ENCODE measurements at places on chromosomes 4 and X.

DNA sequence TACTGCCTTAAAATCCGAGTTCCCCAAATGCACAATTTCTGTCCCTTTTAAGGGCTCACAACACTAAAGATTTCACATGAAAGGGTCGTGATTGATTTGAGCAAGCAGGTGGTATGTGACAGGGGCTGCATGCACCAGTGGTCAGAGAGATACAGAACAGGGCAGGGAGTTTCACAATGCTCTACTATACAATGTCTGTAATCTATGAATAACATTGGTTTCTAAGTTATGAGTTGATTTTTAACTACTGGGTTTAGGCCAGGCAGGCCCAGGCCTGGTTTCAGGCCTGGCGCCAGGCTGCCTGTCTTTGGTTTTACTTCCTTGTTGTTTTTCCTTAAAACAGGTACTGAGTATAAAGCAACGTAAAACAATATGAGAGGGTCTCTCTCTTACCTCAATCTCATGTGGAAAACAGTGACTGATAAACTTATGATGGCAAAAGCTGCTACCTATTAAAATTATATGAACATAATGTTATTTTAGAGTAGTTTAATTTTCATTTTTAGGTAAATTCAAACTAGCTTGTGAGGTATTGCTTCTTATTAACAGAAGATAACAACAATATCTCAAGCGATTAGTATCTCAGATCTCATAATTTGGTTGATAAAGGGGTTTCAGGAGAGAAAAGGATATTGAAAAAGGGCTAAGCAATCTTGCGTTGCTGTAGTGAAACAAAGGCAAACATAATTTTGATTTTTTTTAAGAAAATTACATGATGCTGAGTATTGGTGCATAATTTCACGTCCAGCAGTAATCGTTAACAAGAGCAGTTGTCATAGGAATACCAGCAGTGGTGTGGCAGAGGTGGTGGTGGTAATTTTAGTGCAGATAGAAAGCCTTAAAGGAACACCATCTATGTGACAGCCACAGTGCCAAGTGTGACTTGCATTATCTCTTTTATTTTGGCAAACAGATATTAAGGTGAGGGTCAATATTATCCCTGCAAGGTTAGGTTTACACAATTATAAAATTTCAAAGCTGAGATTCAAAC lies 944.4 kb upstream of the GRID2 start:
- no peak for DNase-seq

DNA sequence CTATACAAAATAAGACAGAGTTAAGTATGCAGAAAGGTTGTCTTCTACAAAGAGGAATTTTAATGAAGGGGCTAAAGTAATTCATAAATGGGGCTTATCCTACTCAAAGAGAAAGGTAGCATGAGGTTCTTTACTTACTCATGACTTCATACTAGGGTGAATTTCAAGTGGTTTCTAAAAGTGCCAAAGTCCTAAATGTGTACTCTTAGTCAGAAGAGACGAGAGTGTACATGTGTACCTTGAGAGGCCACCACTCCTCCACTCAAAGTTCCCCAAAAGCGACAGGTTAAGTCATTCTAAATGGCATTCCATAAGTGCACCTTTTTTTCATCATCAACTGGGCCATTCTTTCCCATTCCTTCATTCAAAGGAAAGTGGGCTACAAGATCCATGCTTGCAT lies 21.9 kb downstream of the EDA2R start:
- no peak for DNase-seq

GRCh38 chr4:128517739-128518510 lies 230.3 kb upstream of the PGRMC2 start:
- no peak for DNase-seq

GRCh38 chr4:154467886-154468285 lies 23.7 kb downstream of the DCHS2 start:
- DNase-seq: no peak

DNA sequence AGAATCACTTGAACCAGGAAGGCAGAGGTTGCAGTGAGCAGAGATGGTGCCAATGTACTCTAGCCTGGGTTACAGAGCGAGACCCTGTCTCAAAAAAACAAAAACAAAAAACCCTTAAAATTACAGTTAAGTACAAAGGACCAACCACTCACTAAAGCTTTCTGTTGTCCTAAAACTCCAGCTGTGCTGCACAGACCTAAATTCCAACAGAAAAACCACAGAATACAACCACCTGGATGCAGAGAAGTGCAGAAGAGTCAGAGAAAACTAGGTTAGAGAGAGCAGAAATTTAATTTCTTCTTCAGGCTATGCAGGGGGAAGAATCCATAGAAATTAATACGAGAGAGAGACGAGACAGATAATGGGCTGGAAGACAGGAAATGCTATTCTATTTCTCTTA lies 376.8 kb upstream of the CXorf51A start:
- DNase-seq: no peak

DNA sequence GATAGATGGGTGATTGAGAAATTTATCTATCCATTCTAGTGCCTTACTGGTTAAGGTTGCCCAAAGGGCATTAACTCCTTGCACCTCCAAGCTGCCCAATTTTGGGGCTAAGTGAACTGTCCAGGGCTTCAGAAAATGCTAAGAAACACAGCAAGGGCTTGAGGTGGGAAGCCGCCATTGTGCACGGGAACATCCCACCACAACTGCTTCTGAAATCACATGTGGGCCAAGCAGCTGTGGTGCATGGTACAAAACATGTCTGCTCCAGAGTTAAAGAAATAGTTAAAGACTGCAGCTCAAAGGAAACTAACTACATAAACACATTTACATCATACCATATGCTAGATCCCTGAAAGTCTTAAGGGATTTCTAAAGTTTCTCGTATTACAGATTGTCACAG lies 144.3 kb upstream of the NDST3 start:
- no peak for DNase-seq

DNA sequence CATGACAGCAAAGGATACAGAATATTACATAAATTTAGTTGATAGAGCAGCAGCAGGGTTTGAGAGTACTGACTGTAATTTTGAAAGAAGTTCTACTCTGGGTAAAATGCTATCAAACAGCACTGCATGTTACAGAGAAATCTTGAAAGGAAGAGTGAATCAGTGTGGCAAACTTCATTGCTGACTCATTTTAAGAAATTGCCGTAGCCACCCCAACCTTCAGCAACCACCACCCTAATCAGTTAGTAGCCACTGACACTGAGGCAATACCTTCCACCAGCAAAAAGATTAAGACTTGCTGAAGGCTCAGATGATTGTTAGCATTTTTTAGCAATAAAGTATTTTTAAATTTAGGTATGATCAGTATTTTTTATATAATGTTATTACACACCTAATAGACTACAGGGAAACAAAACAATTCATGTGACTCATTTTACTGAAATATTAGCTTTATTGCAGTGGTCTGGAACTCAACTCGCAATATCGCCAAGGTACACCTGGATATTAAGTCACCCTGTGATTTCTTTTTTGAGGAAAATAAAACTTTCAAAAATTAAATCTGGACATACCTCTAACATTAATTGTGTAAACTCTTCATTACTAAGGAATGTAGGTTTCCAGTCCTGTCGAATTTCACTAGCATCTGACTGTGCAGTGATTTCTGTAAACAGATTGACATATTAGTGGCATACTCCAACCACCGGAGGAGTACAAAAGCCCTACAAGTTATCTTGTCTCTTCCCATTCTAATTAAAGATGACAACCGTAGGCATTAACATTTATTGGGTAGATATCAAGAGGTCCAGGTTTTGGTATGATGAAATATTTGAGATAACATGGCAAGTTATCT lies 71.1 kb downstream of the CLOCK start:
- DNase-seq: no peak

DNA sequence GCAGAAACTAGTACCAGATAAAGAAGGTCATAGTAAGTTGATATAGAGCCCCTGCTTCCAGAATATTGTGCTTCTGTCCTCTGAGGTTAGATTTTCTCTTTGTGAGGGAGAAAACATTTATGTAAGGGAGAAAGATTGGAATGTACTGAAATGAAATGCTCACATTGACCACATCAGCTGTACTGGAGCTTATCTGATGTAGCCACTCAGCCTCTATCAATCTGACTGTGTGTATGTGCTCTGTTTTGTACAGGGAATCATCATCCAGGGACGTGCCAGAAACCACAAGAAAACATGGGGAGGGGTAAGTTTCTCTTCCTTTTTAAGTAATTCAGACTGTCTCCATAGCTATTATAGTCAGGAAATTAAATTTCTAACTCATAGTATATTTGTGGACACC lies 56.8 kb downstream of the PRRG1 start:
- no peak for DNase-seq

GRCh38 chrX:129688097-129688496 lies 33.3 kb upstream of the APLN start:
- no peak for DNase-seq

DNA sequence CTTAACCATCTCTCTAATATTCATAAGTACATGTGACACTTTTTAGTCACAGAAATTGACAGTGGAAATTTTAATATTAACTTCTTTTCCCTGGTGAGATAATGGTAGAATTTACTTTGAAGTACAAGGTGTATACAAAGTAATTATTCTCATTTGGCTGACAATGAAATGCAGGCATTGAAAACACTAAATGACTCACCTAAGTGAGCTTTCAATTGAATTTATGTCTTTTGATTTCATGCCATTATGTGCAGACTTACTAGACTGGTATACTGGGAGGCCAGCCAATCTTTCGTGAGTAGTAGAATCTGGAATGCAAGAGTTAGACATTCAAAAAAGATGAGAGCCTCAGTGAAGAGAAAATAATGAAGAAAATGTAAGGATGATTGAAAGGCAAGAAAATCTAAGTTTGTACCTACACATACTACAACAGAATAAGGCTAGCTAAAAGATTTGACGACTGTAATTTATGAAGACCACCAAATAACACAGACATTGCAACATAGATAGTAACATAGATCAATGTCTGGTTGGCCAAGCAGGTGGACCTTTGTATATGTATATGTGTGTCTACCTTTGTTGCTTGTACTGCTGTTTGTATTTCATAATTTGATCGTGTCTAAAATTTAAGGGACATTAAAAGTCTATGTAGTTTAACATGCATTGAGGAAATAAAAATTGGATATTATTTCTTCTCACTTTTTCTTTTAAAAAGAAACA lies 459.7 kb downstream of the IL15 start:
- no peak for DNase-seq

DNA sequence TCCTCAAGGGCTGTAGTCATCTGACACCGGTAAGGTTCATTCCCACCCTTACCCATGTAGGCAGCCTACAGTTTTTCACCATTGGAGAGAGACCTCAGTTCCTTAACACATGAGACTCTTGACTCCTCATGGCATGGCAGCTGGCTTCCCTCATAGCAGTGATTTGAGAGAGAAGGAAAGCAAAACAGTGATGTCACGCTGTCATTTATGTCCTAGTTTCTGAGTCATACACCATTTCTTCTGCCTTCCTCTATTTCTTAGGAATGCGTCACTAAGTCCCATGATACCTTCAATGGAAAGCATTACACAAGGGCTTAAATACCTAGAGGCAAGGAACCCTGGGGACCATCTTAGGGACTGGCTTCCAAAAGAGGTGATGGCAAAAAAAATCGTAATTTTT lies 226.1 kb downstream of the SPCS3 start:
- DNase-seq: no peak

DNA sequence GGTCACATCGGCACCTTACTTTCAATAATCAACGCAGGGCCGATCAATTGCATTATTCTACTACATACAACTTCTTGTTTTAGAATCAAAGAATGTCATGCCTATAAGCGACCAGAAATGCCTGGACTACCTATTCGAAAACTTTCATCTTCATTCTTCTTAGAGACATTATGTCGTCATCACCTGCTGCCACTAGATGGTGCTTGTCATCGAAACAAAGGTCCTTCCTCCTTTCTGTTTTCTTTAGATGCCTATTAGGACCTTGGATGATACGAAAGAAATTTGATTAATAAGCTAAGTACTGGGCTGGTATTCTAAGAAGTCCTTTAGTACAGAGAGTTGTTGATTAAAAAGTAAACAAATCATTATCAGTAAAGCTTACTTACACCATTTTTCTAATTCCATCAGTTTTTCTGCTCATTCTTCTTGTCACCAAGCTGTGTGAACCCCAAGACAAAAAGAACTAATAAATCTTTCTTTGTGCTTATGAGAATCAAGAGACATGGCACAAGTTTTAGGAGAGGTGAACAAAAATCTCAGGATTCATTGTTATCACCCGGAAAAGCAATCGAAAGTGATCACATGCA lies 154.5 kb upstream of the SLC4A4 start:
- DNase-seq: peak; percentile 17

- DNase-seq: no peak
Observed at GRCh38 chr4:52883183-52883621, 21.1 kb downstream of the RASL11B start.

DNA sequence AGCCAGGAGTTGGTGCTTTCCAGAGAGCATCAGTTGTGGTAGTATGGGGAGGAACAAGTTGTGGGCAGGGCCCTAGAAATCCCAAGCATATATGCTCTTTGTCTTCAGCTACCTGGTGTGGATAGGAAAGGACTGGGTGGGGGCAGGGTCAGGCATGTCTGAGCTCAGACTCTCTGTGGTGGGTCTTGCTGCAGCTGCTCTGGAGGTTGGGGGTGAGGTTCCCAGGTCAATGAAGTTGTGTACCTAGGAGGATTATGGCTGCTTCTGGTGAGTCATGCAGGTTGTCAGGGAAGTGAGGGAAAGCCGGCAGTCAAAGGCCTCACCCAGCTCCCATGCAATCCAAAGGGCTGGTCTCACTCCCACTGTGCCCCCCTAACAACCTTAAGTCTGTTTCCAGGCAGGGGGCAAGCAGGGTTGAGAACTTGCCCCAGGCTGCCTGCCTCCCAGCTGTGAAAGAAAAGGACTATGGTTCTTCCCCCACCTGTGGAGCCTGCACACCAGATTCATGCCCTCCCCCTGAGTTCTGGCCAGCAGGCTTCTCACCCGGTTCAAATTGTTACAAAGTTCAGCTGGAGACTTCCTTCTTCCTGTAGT lies 30.4 kb upstream of the QRFPR start:
- DNase-seq: no peak

GRCh38 chr4:130203571-130203970 lies 1107.6 kb downstream of the C4orf33 start:
- DNase-seq: no peak

DNA sequence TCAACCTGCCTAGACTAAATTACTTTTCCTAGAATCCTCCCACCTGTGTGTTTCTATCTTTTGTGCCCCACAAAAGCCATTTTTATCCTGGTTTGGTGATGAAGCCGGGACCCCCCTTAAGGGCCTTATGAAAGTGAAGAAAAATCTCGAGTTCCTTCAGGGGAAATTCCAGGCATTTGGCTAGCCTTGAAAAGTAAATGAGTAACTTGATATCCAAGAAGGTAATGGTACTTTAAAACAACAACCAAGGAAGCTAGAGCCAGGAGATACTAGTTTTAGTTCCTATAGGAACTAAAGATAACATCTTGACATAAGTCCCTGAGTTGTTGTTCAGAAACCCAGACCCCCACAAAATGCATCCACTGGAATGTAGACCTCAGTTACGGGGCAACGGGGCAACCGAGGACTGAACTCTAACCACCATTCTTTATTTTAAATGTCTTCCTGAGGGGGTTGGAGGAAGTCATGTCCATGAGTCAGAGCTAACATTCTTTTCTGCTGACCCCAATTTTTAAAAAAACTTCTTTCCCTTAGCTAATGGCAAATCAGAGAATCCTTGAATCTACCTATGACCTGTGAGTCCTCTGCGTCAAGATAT lies 73.9 kb downstream of the VCX3A start:
- no peak for DNase-seq

All from endothelial cell (in vitro differentiated cells).